Body of pancreas (tissue), 4 donors: ENCODE measurements at places on chromosomes 2 and 18. TPM values are rescaled to one million over a fixed set of nuclear protein-coding genes. Genes with fewer than 3 reads are reported as not detected.

GRCh38 chr2:119147776-119148715, 10.5 kb downstream of the C1QL2 start:
- no peak for DNase-seq
- no peak overlapping the region for H3K4me3 ChIP-seq
- H3K4me1 ChIP-seq, result peaks cover 3% of the 10 kb centered on the region
- H3K36me3 ChIP-seq, result no peaks in the 10 kb centered on the region
- H3K27me3 ChIP-seq, result no peaks in the 10 kb centered on the region

DNA sequence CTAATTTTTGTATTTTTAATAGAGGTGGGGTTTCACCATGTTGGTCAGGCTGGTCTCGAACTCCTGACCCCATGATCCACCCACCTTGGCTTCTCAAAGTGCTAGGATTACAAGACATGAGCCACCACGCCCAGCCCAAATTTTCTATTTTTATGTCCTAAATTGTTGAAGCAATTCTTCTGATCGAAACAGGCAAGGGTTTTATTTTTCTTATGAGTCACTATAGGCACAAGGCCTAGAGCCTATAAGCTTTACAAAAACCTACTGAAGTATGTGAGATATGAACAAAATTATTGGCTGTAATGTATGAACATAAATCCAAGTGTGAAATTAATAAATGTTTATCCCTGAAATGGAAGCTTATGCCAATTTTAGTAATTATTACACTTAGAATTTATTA, 464.2 kb upstream of the NRP2 start:
- H3K27ac ChIP-seq, result no peak overlapping the region
- no peaks in the 10 kb centered on the region for H3K4me1 ChIP-seq
- no peaks in the 10 kb centered on the region for H3K27me3 ChIP-seq
- H3K36me3 ChIP-seq, result no peaks in the 10 kb centered on the region

DNA sequence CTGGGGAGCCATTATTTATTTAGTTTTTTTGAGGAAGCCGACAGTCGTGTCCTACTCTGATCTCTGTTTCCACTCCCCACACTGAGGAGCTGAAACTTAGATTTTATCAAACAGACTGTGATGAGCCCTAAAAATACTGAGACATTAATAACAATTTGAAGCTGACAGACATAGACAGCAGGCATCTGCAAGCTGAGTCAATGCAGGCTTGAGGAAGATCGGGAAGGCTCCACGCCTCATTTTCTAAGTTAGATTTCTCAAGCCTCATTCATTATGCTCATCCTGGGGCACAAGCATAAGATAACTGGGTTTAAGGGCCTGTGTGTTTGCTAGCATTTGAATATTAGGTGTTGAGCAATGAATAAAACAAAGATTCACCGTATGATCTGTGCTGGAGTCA, 26.3 kb downstream of the EFR3B start:
- H3K4me1 ChIP-seq, result no peaks in the 10 kb centered on the region
- DNase-seq, result no peak
- H3K36me3 ChIP-seq, result no peaks in the 10 kb centered on the region

DNA sequence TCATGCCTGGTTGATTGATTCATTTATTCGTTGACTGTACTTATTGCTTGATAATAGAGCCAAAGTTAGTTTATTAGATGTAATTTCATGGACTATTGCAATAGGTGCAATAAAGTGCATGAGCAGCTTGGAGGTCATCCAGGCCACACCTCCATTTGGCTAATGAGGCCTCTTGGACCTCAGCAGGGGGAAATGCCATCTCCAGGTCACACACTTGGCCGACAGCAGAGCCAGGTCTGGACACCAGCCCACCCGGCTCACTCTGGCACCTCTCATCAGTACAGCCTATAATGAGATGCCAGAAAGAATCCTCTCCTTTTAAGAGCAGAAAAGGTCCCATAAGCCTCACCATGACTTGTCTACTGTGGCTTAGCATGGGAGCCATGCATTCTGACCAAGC, 71.2 kb upstream of the AFF3 start:
- no peaks in the 10 kb centered on the region for H3K27me3 ChIP-seq
- peak; percentile 49 for DNase-seq
- no peaks in the 10 kb centered on the region for H3K36me3 ChIP-seq
- no peak overlapping the region for H3K27ac ChIP-seq
- H3K4me1 ChIP-seq, result peaks cover 16% of the 10 kb centered on the region

- H3K36me3 ChIP-seq, result no peaks in the 10 kb centered on the region
- H3K4me1 ChIP-seq, result peaks cover 22% of the 10 kb centered on the region
- no peak overlapping the region for H3K4me3 ChIP-seq
- H3K27me3 ChIP-seq, result no peaks in the 10 kb centered on the region
Measured at GRCh38 chr2:241465543-241465942, 42.8 kb downstream of the STK25 start.

DNA sequence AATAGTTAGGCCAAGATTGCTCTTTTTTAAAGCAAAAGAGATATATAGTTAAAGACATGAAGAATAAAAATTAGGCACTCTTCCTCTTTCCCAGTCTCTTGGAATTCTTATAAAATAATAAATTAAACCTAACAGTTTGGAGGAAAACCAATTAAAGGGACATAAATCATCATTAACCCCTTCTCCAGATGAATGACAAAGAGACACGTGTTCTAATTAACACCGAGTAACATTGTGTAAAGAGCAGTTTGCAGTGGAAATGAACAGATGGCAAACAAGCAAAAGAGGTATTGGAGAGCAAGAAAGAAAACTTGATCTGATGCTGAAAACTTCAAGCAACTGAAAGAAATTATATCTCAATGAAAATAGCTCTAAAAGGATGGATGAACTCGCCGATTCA, 48.4 kb downstream of the BCL2 start:
- DNase-seq, result no peak
- no peaks in the 10 kb centered on the region for H3K27me3 ChIP-seq
- peaks cover 4% of the 10 kb centered on the region for H3K4me1 ChIP-seq
- no peak overlapping the region for H3K4me3 ChIP-seq
- no peak overlapping the region for H3K27ac ChIP-seq

DNA sequence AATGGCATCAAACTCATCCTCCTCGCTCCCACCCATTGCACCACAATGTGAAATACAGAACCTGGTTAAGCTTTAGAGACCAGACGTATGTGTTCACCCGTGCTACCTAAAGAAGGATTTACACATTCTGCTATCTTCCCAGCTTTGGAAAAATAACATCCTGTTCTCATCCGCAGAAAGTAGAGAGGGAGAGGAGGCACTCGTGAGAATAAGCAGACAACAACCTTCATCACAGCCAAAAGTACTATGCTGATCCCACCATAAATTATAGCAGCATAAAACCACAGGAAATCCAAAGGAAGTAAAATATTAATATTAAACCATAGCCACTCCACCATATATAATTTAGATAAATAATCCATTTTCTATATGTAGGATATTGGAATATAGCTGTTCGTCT, 111.7 kb upstream of the NRP2 start:
- H3K27me3 ChIP-seq, result no peaks in the 10 kb centered on the region
- H3K36me3 ChIP-seq, result no peaks in the 10 kb centered on the region
- DNase-seq, result no peak
- no peak overlapping the region for H3K27ac ChIP-seq
- no peak overlapping the region for H3K4me3 ChIP-seq

DNA sequence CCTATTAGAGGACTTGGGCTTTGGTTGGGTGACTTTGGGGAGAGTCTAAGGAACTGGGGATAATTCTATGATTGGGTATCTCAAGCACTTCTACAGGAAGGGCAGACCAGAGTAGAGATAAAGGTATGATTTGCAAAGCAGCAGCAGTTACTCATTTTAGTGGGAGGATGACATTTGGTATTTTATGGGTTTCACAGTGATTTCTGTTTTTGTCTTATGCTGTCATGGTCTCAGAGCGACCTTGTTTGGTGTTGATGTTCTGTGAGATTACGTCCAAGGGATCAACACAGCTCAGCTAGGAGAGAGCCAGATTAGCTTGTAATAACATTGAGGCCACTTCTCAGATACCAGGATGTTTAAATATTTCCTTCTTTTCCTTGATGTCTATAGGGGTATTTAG, 18.2 kb downstream of the TTR start:
- no peaks in the 10 kb centered on the region for H3K36me3 ChIP-seq
- no peak overlapping the region for H3K4me3 ChIP-seq
- H3K27me3 ChIP-seq, result no peaks in the 10 kb centered on the region
- H3K27ac ChIP-seq, result no peak overlapping the region
- DNase-seq, result no peak

DNA sequence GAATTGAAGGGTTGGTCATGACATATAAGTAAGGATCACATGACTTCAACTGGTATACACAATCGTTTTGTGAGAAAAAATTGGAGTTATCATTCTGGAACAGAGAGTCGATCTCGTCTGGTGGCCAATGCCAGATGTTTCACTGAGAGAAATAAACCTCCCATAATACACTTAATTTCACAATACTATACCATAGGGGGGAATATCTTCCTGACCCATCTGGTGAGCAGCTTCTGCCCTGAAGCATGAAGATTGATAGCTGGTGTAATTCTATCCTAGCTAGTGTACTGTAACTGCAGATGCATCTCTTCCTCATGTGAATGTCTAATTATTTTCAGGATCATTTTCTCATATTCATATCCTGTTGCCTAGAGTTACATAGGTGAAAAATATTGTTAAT, 15.7 kb upstream of the CDH7 start:
- H3K4me3 ChIP-seq, result no peak overlapping the region
- H3K27me3 ChIP-seq, result no peaks in the 10 kb centered on the region
- H3K36me3 ChIP-seq, result no peaks in the 10 kb centered on the region

GRCh38 chr2:157830696-157831570, 45.2 kb downstream of the ACVR1 start:
- H3K4me1 ChIP-seq, result peaks cover 14% of the 10 kb centered on the region
- H3K4me3 ChIP-seq, result no peak overlapping the region
- H3K36me3 ChIP-seq, result no peaks in the 10 kb centered on the region
- DNase-seq, result peak; percentile 46
- H3K27ac ChIP-seq, result peak overlapping the region; percentile 57

DNA sequence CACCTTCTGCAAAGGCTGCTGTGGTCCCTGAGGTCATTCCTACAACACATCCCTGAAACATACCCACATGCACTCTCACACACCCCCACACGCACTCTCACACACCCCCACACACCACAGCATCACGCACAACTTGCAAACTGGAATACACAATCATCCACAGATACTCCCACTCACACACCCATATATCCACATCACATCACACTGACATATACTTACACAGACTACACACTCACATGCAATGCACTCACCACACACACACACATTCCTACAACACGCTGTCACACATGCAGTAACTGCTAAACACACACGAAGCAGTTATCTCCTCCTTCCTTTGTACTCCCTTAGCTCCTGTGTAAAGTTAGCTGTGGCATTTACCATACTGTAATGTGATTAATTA, 57.1 kb upstream of the PKDCC start:
- H3K36me3 ChIP-seq, result no peaks in the 10 kb centered on the region
- H3K27me3 ChIP-seq, result no peaks in the 10 kb centered on the region
- no peak for DNase-seq
- no peak overlapping the region for H3K27ac ChIP-seq

DNA sequence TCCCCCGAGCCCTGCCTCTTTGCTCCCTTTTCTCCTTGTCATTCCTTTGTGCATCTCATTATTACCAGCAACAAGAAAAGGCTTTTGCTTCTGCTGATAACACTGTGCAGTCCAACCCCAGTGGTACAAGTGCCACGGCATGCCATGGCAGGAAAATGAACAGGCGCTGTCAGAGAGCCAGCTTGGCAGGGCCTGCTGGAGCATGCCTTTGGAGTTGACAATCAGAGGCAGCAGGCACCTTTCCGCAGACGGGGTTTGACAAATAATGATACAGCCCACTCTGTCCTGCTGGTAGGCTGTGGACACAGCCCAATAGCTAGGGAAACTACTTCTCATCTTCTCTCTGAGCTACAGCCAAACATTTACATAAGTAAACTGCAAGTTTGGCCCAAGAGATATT, 243.9 kb upstream of the LRRTM1 start:
- H3K27me3 ChIP-seq, result no peaks in the 10 kb centered on the region
- H3K27ac ChIP-seq, result no peak overlapping the region
- DNase-seq, result no peak
- no peaks in the 10 kb centered on the region for H3K4me1 ChIP-seq

GRCh38 chr2:33406622-33407021, 69.8 kb upstream of the RASGRP3 start:
- no peak overlapping the region for H3K4me3 ChIP-seq
- no peak overlapping the region for H3K27ac ChIP-seq
- peaks cover under 1% of the 10 kb centered on the region for H3K4me1 ChIP-seq
- H3K36me3 ChIP-seq, result no peaks in the 10 kb centered on the region
- no peaks in the 10 kb centered on the region for H3K27me3 ChIP-seq

DNA sequence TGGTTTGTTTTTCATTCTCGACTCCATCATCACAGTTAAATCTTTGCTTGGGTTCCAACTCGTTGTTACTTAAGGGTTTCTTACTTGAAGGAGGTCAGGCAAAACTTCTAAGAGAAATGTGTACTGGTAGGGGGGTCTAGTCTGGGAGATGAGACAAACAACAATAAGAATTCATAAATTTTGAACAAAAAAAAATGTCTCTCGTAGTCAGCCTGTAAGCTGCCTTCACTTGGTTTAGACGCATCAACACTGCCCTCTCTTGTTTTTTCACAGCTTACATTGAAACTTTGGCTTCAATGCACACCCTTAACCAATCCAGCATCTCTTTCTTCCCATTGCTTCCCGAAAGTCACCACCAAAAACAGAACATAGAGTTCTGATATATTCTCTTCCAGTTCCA, 576.4 kb upstream of the PIK3C3 start:
- H3K27me3 ChIP-seq, result no peaks in the 10 kb centered on the region
- H3K27ac ChIP-seq, result no peak overlapping the region
- H3K4me3 ChIP-seq, result no peak overlapping the region
- H3K36me3 ChIP-seq, result no peaks in the 10 kb centered on the region

DNA sequence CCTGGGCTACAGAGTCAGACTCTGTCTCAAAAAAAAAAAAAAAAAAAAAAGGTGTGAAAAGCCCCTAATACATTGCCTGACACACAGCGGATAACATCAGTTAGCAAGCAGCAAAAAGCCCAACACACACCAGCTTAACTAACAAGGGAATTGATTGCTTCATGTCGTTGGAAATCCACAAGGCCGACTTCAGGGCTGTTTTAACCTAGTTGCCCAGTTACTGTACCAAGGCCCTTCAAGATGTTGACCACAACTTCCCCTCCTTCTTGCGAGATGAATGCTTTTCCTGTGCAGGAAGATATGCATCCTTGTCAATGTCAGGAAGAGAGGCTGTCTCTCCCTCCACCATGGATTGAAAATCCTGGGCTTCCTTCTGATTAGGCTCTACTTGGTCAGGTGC, 202.9 kb downstream of the MIB1 start:
- H3K36me3 ChIP-seq, result no peaks in the 10 kb centered on the region
- no peak for DNase-seq
- no peak overlapping the region for H3K4me3 ChIP-seq
- no peaks in the 10 kb centered on the region for H3K4me1 ChIP-seq
- H3K27me3 ChIP-seq, result no peaks in the 10 kb centered on the region

- no peaks in the 10 kb centered on the region for H3K27me3 ChIP-seq
- no peak for DNase-seq
- H3K36me3 ChIP-seq, result no peaks in the 10 kb centered on the region
- H3K4me1 ChIP-seq, result peaks cover 15% of the 10 kb centered on the region
- H3K4me3 ChIP-seq, result no peak overlapping the region
- H3K27ac ChIP-seq, result no peak overlapping the region
Measured at GRCh38 chr18:12645254-12645653, 12.7 kb downstream of the SPIRE1 start.

- H3K27ac ChIP-seq, result no peak overlapping the region
- DNase-seq, result no peak
- no peak overlapping the region for H3K4me3 ChIP-seq
- no peaks in the 10 kb centered on the region for H3K36me3 ChIP-seq
- H3K27me3 ChIP-seq, result no peaks in the 10 kb centered on the region
- no peaks in the 10 kb centered on the region for H3K4me1 ChIP-seq
Measured at GRCh38 chr2:149271575-149271974, 58.8 kb upstream of the LYPD6 start.

GRCh38 chr2:162974771-162975170, 136.2 kb upstream of the KCNH7 start:
- no peak for DNase-seq
- no peak overlapping the region for H3K27ac ChIP-seq
- no peaks in the 10 kb centered on the region for H3K27me3 ChIP-seq

Gene AGXT
- total RNA-seq, result not detected

Gene IRS1
- total RNA-seq, result 8.2 TPM

Gene SIX3
- 0.52 TPM for total RNA-seq

Gene SGPP2
- 4.0 TPM for total RNA-seq
